ENCODE measurements at places on chromosomes 11 and 22.

- no peak for DNase-seq
Measured at GRCh38 chr11:130404727-130405126, 23.7 kb downstream of the ADAMTS8 start.

DNA sequence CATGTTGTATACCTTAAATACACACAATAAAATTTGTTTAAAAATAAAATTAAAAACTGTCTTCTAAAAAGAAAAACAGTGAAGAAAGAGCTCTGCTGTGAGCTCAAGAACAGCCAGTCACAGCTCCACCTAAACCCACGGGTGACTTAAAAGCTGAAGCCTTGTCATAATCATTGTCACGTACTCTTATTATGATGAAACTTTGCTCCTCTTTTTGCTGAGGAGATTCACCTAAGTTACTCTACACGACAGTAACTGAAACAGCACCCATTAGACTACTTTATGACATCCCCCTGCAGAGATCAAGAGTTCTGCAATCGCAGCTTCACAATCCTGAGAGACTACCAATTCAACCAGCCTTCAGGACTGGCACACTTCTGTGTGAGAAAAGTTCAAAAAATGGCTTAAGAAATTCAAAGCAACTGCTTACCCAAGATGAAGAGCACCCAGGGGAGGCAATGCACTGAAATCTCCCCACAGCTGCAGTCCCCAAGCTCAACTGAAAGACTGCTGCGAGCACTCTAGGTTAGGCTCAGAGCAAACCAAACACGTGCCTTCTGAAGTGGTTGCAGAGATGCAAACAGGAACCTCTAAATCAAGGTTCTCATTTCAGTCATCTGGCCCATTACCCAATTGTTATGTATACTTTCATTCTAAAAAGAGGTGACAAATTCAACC, at the start of gene JAML:
Gene JAML, minus strand, starts transcription at position 501 of the 678 bp plus-strand sequence. CDS start 10,145 bp downstream, outside the sequence.
- DNase-seq: peak; percentile 66

DNA sequence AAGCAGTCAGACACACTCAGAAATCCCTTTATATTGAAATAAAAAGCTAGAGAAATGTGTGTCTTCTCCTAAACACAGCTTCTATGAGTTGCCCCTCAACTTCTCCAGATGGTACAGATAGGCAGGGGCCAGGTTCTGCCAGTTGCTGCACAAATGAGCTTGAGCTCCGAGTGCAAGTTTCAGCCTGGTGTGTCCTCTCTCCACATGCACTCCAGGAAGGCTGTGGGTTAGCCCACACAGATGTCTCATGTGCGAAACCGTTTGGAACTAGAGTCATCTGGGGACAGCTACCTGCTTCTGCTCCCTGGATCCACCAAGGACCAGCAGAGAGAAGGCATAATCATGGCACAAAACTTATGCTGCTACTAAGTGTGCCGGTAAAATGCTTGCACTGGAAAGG, 812.6 kb downstream of the OPCML start:
- no peak for DNase-seq

- no peak for DNase-seq
Measured at GRCh38 chr11:62863687-62864335, 16.9 kb upstream of the SLC3A2 start.

DNA sequence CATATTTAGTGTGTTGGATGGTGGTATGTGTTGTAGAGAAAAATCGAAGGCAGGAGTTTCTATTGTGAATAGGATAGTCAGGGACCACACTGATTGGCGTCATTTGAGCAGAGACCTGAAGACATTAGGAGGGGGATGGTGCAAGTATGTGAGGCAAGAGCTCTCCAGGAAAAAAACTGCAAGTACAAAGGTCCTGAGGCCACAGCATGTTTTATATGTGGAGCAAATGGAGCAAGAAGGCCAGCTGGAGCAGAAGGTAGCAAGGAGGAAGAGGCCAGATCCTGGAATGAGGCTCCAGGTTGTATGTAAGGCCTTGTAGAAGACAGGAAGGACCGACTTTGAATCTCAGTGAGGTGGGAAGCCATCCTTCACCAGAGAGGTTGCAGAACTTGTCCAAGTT, 14.2 kb upstream of the MICALL1 start:
- DNase-seq: no peak

DNA sequence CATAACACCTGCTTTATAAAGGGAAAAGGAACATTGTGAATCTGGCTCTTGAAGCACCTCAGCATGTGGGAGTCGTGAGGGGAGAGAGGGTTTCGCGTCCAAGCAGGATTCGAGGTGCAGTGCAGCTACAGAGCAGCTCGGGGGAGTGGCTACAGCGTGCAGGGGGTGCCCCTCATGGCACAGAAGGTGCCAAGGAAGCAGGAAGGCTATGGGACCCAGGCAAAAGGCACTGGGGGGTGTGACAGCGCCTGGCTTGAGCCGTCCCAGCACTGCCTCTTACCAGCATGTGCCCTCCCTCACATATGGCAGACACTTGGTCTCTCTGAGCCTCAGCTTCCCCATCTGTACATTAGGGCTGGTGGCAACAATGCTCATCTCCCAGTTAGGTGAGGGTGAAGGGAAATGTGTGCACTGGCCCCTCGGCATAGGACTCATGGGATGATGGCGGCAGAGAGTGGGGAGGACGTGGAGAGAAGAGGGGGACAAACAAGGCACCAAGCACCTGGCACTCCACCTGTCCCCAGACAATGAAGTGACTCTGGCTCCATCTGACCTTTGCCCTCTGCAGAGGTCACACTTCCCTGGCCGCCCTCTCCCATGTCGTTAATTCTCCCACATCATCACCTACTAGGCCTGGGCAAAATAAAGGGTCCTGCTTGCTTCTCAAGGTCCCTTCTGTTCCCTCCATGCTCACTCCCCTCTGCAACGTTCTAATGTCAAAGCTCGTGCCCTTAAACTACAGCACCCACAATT, 10.4 kb downstream of the TNKS1BP1 start:
- DNase-seq: no peak

GRCh38 chr11:33651555-33651954, 49.1 kb downstream of the C11orf91 start:
- DNase-seq: no peak

DNA sequence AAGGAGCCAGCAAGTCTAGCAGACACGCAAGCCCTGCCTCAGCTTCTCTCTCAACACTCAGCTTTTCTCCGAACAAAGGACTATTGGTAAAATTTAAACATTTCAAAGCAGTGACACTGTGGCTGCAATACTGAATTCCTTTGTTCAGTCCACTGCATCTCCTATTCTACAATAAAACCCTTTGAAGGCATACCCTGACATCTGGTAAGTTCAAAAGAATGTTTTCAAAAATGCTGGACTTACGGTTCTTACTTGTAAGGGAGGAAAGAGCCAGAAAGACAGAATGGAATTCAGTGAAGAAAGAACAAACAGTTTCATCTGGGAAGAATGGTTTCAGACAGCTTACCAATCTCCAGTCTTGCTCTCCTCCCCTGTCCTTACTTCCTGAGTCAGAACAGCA, 12.7 kb upstream of the OR8K1 start:
- DNase-seq: no peak

- DNase-seq: no peak
Measured at GRCh38 chr11:77503006-77503405, 29.1 kb upstream of the PAK1 start.

GRCh38 chr11:74620531-74620930, 28.1 kb downstream of the POLD3 start:
- DNase-seq: no peak

DNA sequence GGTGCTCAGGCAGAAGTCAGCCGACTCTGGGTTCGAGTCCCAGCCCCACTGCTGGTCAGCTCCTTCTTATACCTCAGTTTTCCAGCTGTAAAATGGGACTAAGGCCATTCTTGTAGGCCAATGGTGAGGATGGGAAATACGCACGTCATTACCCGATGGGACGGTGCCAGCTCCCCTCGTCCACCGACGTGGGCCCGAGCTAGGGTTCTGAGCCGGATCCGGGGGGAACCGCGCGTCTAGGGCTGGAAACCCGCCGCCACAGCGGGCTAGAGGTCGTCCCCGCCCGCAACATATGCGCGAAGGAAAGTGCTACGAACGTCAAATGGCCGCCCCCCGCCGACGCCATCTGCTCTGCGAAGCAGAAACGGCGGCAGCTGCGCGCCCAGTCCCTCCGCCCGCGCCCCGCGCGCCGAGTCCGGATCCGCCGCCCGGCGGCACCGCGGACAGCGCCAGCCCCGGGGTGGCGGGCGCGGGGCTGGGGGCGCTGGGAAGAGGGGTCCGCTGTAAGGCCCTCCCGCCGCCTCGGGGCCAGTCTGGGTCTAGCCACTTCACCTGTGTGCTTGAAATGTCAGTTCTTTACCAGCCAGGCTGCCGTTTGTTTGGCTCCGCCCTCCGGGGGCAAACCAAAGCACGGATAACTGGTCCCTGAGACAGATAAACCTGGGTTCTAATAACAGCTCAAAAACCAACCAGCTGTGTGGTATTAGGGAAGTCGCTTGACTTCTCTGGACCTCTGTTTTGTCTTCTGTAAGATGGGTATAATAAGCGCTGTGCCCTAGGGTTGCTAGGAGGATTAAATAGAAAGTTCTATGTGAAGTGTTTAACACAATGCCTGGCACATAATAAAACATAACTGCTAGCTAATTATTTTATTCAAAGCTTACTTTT, 103.5 kb upstream of the RCN1 start:
- DNase-seq: no peak

Measured in T-helper 2 cell treated with Interferon-gamma antibody and Interleukin-4, amounts not matched to agents 5 μg/mL and 100 μg/mL, for 36 hours (primary cell).